Stimulated activated CD4-positive, alpha-beta T cell treated with anti-CD3 and anti-CD28 coated beads, Interleukin-15, amount 100 ng/mL, for 1 hour (primary cell): ENCODE measurements at places on chromosomes 1 and 21.

DNA sequence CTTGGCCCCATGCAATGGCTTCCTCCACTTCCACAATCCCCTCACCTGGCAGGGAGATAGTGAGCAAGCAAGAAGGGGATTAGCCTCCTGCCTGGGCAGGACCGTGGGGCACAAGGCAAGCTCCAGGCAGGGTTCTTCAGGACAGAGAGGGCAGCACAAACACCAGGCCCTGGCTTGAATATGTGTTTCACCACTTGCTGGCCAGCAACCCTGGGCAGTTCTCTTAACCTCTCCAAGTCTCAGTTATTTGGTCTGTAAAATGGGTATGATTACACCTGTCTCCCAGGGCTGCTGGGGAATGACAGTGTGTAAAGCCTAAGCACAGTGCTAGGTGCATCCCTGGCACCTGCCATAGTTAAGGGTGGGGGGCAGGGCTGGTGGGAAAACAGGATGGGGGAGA is 31.9 kb downstream of the H3-3A start:
- no peak for DNase-seq

- no peak for DNase-seq
These were observed 558.4 kb downstream of the LMO4 start for GRCh38 chr1:87887100-87887499.

DNA sequence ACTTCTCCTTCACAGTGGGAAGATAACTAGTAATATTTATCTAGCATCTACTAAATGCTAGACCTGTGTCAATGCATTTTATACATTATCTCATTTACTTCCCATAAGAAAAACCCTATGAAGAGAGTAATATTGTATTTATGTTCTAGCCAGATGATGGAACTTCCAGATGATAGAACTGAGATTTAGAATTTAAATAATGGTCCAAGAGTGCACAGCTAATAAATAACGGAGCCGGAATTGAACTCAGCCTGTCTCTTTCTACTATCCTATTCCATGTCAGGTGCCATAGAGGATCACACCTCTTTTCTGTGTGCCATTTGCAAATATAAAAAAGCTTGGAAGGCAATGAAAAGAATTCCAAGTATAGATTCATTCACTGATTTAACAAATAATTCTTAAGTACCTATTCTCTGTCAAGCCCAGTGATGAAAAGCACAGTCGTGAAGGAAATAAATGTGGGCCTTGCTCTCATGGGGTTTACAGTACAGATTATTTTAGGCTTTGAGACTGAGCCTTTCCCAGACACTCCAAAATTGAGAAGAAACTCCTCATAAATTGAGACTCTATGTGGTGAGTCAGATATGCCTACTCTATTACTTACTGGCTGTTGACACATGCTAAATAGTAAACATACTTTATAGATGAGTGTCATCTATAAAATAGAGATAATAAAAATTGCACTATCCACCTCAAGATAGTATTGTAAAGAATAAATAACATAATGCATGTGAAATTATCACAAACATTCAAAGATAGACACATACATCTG is 378.0 kb upstream of the PRMT6 start:
- DNase-seq: no peak

DNA sequence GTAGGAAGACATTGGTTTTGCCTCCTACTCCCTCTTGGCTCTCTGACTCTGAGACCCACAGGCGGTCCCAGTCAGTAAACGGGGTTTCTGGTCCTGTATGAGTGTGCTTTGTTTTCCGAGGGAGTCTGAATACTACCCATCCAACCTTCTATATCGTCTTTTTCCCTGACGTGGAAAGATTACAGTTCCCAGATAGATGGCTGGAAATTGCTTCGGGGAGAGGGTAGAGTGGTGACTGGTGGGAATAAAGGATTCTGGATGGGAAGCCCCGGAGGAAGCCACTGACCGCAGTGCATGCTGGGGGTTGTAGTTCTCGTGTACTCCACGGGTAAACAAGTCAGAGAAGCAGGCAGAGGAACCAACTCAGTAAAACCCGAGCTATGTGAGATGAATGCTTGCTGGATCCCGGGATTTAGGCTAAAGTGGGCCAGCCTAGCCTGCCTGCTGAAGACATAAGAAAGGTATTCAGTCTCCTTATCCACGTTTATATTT is 66.2 kb upstream of the IRF2BP2 start:
- peak; percentile 35 for DNase-seq

- no peak for DNase-seq
These were observed 990 bp upstream of the NBL1 start for GRCh38 chr1:19643121-19643520.

DNA sequence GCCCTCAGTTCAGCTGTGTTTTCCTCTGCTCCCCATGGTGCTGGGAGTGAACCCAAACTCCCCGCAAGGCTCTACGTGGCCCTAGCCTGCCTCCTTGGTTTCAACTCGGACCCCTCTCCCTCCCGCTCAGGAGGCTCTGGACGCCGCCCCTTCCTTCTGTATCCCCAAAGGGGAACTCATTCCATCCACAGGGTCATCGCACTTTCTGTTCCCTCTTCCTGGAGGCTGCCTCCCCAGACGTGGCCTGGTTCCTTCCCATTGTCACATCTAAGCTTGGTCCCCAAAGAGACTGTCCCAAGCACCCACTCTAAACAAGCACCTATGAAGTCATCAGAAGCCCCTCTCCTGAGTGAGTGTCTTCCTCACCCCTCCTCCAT is 10.9 kb downstream of the KCNAB2 start:
- no peak for DNase-seq

DNA sequence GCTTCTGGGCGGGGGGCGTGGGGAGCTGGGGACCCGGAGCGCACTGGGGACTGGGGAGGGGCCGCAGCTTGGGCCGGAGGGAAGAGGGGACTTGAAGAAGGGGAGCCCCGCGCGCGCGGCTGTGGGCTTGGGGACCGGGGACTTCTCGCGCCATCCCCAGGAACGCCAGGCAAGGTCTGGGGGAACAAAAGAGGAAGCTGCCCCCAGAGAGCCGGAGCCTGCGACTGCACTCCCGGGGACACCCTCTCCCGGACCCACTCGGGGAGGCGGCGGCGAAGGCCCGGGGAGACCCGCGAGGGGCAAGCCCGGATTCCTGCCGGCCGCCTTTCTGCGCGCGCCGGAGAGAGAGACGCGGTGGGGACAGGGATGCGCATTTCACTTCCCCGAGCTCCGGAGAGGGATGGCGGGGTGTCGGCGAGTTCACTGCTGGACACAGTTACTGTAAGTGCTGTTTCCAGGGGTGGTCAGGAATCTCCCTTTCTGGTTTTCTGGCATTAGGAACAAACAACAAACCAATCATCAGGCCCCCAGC is 732 bp downstream of the ABCG1 start:
- DNase-seq: no peak

- DNase-seq: no peak
These were observed 258.3 kb downstream of the ATG4C start for GRCh38 chr1:63042278-63042677.

- DNase-seq: no peak
These were observed 736.7 kb upstream of the PTBP2 start for GRCh38 chr1:95984798-95985374.

DNA sequence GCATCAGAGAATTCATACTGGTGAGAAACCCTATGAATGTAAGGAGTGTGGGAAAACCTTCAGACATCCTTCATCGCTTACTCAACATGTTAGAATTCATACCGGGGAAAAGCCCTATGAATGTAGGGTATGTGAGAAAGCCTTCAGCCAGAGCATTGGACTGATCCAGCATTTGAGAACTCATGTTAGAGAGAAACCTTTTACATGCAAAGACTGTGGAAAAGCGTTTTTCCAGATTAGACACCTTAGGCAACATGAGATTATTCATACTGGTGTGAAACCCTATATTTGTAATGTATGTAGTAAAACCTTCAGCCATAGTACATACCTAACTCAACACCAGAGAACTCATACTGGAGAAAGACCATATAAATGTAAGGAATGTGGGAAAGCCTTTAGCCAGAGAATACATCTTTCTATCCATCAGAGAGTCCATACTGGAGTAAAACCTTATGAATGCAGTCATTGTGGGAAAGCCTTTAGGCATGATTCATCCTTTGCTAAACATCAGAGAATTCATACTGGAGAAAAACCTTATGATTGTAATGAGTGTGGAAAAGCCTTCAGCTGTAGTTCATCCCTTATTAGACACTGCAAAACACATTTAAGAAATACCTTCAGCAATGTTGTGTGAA is 12.8 kb downstream of the ZFP69B start:
- DNase-seq: no peak

GRCh38 chr1:99650030-99650429 is 4.1 kb downstream of the PALMD start:
- no peak for DNase-seq

DNA sequence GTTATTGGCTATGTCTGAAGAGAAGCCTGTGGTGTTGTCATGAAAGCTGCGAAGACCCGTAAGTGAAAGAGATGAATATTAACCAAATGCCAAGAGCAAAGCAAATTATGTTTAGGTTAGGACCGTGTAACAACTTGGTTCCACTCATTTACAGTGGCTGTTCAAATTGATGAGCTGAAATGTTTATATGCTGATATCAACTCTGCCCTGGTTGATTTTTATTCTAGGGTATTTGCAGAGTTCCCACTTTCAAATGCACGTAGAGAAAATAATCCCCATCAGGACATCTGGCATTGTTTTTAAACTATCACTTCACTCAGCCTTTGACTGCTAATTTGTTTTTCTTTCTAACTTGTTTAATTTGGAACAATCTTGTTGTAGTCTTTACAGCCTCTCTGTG is 581.6 kb upstream of the ADAMTS5 start:
- no peak for DNase-seq

DNA sequence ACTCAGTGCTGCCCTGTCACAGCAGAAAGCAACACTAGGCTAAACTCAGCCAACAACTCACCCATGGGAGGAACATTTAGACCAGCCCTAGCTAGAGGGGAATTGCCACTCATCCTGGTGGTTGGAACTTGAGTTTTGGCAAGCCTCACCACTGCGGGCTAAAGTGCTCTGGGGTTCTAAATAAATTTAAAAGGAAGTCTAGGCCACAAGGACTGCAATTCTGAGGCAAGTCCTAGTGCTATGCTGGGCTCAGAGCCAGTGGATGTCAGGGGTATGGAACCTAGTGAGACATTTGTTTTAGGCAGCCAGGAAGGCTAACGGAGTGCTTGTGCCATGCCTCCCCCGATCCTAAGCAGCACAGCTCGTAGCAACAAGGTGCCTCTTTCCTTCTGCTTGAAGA is 78.0 kb downstream of the RGS13 start:
- DNase-seq: no peak

- no peak for DNase-seq
These were observed 24.1 kb downstream of the EIF4G3 start for GRCh38 chr1:21152423-21153100.

GRCh38 chr1:99306056-99306455 is 41.8 kb downstream of the PLPPR4 start:
- DNase-seq: no peak

- DNase-seq: no peak
These were observed 114.8 kb downstream of the MAB21L3 start for GRCh38 chr1:116226017-116226416.
